Renal pelvis (tissue), 12 donors: ENCODE measurements at places on chromosomes 11 and 22. TPM values are rescaled to one million over a fixed set of nuclear protein-coding genes. Genes with fewer than 3 reads are reported as not detected.

The GUCY1A2 gene
- polyA plus RNA-seq: 2.5 TPM

The SLCO2B1 gene
- polyA plus RNA-seq: 11.1 TPM

The RPL27A gene
- 2,340 TPM for polyA plus RNA-seq

- DNase-seq: no peak
Observed at GRCh38 chr11:84549217-84549616, 1077.9 kb downstream of the DLG2 start.

GRCh38 chr22:20517422-20517821, 10.0 kb downstream of the MED15 start:
- no peak for DNase-seq

GRCh38 chr11:126992065-126992803, 8.3 kb downstream of the KIRREL3 start:
- DNase-seq: no peak

GRCh38 chr11:75733071-75733430, 15.4 kb downstream of the MOGAT2 start:
- no peak for DNase-seq

DNA sequence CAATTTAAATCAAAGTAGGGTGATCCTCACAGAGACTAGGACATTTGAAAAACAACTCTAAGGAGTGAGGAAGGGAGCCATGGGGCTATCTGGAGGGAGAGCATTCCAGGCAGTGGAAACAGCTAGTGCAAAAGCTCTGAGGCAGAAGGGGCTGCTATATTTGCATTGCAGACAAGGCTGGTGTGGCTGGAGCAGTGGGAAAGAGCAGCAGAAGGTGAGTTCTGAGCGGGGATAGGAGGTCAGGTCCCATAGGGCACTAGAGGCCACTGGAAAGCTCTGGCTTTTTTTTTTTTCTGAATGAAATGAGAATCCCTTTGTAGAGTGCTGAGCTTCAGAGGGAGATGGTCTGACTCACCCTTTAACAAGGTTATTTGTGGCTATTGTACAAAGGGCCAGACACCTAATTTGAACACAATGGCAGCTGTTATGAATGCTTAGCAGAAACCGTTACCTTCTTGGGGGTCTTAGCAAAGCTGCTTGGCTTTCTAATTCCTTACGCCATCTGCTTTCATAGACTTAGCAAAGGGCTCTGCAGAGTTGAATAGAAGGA, 291.6 kb downstream of the BUD13 start:
- no peak for DNase-seq

DNA sequence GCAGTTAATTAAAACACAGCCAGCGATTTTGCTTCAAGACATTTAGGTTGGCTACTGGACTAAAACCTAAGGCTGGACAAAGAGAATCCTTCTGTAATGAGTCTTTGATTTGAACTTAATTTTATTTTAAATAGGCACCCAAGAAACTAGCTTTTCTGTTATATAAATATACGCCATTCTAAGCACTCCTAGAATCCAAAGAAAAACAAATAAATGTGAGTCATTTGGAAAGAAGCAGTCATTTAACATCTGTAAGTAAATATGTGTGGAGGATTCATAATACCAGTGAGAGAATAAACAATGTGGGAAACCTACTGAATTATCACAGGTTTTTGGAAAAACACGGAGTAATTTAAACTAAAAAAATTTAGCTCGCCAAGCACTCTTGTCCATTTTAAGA, 1.2 kb upstream of the TECTA start:
- DNase-seq: no peak

DNA sequence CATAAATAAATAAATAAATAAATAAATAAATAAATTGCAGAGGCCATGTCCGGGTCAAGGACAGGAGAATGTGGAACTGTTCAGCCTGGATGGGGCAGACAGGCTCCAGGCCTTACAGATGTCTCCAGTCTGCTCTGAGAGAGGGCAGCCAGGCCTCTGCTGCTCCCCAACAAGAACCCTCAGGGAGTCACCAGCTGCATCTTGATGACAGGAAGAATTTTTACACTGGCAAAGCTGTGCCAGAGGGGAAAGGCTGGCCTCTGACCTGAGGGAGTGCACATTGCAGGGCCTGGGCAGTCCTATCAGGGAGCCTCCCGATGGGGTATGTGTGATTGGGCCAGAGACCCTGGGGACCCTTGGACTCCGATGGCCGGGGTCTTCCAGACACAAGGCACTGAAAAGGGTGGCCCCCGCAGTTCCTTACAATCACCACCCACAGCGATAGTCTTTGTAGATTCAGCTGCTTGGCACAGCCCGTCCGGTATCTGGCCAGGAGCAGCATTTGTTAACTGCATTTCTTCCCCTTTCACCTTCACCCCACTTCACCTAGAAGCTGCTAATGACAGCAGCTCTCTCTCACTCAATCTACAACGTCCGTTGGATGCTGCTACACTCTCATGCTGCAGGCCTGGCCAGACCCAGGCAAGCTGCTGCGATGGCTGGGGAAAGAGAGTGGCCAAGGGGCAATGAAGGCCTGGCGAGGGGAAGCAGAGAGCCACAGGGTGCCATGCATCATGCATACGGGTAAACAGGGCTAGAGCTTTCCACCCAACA, 8.1 kb downstream of the MOGAT2 start:
- DNase-seq: no peak
